ENCODE measurements at places on chromosomes 11 and 22.

- DNase-seq = no peak
Measured at GRCh38 chr22:29212743-29213142, 7.0 kb downstream of the EMID1 start.

- no peak for DNase-seq
Measured at GRCh38 chr11:29495676-29496075, 521.2 kb downstream of the KCNA4 start.

DNA sequence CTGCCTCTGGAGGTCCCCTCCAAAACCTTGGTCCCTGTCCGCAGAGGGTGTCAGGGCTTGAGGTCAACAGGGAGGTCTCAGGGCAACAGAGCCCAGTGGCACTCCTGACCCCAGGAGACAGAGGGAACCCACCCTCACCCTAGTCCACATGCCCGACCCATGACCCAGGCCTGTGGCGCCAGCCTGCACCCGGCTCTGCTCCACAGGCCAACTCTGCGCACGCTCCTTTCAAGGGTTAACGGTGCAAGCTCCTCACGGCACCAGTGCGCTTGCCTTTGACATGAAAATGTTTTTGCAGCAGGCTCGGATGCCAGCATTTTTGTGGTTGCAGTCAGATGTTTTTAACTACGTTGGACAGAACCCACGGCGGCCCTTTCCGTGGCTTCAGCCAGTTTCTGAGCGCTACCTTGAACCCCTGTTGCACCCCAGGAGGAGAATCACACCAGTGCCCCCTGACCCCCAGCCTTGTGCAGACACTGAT is 68.6 kb downstream of the CDKN1C start:
- DNase-seq = no peak

- no peak for DNase-seq
Measured at GRCh38 chr11:120329556-120329955, 4.5 kb downstream of the TLCD5 start.

DNA sequence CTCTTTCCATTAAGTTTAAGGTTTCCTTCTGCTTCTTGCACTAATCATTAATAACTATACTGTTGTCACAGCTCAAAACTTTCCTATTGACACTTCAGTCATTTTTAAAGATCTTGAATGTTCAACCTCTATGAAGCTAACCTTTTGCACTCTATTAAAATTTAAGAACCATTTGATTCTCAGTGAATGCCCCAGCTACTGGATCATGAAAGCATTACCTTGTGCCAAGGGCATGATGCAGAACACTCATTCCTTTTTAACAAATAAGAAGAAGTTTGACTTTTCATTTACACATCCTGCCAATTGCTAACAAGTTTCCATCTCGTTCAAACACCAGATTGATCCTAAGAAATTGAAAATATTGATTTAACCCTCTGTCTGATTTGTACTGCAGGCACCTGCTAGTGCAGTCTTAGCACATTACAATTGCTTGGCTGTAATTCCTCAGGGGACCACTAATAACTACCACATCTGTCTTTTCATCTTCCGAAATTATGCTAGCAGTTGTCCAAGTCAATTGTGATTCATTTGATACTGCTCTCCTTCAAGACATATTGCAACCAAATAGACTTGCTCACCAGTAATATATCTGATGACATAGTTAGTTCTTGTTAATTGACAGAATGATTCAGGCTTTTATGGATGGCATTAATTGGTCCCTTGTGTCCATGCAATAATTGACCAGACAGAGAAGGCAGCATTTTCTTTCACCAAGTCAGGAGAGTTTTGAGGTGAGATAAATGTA is 158.4 kb downstream of the TEAD1 start:
- DNase-seq = no peak

- no peak for DNase-seq
Measured at GRCh38 chr11:63764679-63765647, 3.6 kb downstream of the ZFTA start.

DNA sequence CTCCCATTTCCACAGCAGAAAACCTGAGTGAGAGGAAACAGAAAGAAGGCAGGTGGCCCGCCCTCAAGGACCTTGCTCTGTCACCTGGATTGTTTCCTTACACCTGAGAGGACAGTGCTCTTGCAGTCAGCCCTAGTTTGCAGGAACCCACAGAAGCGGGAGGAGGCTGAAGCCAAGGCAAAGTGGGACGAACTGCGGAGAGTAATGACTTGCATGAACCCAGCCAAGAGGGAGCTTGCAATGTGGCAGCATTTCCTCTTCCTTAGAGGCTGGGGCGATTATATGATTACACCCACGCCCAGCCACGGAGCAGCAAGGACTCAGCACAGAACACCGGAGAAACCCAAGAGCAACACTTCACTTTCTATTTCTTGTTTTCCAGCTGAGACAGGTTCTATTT is 102.6 kb downstream of the SPON1 start:
- DNase-seq = peak; percentile 46
